ENCODE measurements at places on chromosomes 1 and 21.

GRCh38 chr1:93728480-93729131, 47.0 kb upstream of the BCAR3 start:
- no peak for DNase-seq

DNA sequence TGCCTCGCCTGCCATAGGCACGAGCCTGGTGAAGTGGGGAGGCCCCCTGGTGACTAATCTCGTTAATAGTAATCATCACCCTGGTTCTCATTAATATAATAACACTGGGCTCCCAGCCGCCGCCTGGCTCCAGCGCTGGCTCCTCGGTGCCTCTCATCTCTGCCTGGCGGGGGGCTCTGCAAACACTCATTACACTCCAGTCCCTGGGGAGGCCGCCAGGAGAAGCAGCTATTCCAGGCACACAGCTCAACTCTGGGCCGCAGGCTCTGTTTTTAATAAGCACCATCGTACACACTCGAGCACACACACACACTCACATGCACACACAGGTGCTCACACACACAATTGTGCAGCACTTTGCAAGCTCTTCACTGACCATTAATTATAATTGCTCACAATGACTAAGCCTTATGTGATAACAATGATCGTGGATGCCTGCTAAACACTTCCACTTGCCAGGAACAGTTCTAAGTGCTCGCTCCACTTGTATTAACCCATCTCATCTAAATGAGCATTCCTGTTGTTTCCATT, 52.2 kb downstream of the SDC3 start:
- DNase-seq = peak; percentile 82

DNA sequence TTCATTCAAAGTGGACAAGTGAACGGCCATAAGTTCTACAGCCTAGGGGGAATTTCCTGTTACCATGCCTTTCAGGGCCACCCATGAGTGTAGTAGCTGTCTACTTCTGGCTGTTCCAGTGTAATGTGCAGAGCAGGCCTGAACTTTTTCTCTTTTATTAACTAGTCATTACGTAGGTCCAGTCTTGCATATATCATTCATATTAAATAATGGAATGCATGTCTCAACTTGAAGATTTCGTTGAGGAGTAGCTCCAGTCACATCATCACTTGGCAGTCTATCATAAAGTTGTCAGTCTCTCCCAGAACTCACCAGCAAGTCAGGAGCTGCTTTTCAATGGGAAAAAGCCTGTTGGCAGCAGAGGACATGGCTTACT, 12.0 kb upstream of the GIPC2 start:
- no peak for DNase-seq

- DNase-seq = no peak
Observed at GRCh38 chr1:234955107-234955731, 173.4 kb downstream of the TOMM20 start.

GRCh38 chr1:169550294-169550693, 36.0 kb downstream of the F5 start:
- no peak for DNase-seq

DNA sequence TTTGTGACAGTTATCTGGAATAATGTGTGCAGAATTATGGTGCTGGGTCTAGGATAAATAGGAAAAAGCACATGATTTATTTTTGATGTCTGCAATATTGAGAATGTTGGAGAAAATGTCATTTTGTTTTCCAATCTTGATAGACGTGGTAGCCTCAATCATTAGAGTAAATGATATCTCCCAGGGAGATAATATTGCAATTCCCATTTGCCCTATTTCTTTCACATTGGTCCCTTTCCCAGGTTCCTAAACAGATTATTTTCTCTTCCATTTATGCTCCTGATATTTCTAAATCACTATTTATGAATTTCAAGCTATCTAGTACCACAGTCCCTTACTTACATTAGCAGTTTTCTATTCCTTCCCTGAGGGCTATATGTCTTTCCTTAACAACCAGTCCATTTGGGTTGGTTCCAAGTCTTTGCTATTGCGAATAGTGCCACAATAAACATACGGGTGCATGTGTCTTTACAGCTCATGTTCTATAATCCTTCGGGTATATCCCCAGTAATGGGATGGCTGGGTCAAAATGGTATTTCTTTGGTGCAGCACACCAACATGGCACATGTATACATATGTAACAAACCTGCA, 447.3 kb downstream of the PLA2G4A start:
- DNase-seq = no peak

GRCh38 chr1:28482702-28483101, 23.1 kb upstream of the RCC1 start:
- DNase-seq = no peak

DNA sequence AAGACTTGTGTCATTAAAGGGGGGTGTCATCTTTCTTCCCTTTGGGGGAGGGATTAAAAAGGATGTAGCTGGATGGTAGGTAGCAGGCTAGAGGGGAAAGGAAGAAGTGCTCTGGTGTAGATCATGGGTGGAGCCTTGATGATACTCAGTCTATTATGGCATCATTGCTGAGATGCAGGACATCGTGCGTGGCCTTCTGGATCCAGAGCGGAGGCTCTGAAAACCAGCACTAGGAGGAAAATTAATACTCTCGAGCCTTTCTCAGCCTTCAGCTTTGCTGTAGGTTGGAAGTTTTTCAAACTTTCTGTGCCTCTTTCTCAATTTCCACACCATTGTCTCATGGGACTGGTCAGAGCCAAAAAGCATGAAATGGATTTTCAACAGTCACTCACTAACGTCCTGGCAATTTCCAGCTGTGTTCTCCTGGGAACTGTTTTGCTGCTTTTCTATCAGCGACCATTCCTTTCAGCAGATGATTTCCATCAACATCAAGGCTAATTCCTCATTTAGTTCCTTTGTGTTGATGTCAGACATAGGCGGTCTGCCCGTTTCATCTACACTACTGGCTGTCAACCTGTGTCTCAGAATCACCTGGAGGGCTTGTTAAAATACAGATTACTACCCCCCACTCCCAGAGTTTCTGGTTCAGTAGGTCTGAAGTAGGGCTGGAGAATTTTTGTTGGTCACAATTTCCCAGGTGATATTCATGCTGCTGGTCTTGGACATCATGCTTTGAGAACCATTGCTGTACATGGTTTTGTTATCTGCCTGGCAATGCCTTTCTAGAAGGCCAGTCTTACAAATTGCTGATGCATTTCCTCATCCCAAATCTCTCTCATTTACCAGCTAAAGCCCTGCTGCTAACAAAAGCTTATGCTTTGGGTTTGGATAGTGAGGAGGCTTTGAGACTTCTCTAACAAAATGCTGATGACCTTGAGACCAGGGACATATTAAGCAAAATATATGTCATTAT, 7.7 kb downstream of the CACNA1E start:
- DNase-seq = no peak

DNA sequence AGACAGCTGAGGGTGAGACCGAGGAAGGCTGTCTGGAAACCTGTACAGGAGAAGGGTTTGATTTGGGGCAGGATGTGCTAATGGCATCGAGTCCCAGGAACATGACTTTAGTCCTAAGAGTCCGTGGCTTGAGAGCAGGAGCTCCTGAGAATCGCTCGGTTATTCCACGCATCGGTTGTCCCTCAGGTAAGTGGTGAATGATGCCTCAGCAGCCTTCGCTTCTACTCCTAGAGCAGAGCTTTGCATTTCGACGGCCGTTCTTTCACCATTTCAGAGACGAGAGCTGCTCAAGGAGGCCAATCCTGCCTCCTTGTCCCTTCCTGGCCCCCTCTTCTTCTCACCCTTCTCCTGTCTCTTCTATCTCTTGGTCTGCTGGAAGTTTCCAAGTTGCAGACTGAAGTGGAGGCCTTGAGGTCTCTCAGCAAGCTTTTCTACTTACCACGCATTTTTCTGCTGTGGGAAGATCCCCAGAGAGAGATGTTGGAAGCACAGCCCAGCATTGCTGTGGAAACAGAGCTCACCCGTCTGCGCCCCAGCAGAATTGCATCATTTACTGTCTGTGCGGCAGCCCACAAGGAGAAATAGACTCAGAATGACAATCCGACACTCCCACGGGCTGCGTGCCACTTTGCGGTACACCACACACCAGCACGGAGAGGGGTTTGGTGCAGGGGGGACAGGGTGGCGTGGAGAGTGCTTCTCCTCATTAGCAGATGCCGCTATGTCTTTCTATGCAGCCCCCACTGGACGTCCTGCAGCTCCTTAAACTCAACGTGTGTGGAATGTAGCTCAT, 270.7 kb upstream of the C1orf174 start:
- DNase-seq = no peak

GRCh38 chr1:9324246-9325096, 31.8 kb downstream of the SPSB1 start:
- DNase-seq = no peak

DNA sequence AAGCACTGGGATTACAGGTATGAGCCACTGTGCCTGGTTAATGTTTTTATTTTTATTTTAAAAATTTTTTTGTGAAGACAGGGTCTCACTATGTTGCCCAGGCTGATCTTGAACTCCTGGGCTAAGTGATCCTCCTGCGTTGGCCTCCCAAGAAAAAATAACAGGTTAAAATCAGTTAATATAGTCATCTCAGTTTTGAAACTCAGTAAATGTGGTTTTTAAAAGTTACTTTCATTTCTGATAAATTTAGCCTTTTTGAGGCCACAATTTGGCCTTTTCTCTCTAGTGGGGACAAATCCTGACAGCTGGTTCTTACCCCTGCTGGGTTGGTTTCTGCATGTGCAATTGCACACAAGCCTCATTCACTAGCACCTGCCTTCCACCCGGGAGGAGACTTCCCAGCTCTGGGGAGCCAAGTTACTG, 13.3 kb downstream of the PMF1 start:
- DNase-seq = no peak
